ENCODE measurements at places on chromosomes 11 and 22.
A peak's percentile ranks its signal among the peaks of the same experiment; 100 is the strongest.

DNA sequence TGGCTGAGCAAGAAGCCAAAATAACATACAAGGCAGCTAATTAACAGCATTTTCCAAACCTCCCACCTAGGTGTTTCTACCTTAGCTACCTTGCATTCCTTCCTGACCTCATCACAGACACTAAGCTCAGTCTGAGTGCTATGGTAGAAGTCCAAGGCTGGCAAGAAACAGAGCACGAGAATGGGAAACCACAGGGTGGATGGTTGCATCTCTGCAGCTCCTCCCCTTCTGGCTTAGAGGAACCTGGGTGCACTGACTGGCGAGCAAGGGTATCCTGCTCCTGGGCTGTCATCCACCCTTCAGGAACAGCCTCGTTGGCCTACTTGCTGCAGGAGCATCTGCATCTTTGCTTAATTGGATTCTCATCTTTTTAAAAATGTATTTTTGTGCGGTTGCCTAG lies 73.1 kb upstream of the KIRREL3 start:
- no peak for DNase-seq

GRCh38 chr22:37492428-37493344 lies 6.5 kb upstream of the MFNG start:
- DNase-seq, result peak; percentile 39

GRCh38 chr11:31487848-31488247 lies 21.6 kb downstream of the IMMP1L start:
- DNase-seq, result no peak

DNA sequence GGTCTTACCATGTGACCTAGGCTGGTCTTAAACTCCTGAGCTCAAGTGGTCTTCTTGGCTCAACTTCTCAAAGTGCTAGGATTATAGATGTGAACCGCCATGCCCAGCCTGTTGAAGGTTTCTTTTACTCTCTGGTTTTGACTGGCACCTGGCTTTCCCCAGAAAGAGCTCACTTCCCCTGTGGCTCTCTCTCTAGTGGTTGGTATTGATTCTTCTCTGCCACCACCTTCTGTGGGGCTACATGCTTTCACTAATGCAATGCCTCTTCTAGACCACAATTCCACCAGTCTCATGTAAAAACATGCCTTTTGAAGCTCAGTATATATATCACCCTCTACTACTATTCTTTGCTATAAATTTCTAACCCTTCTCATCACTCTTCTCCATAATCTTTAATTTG lies 67.2 kb downstream of the CCDC83 start:
- no peak for DNase-seq
